ENCODE measurements at places on chromosomes 13 and 19.

DNA sequence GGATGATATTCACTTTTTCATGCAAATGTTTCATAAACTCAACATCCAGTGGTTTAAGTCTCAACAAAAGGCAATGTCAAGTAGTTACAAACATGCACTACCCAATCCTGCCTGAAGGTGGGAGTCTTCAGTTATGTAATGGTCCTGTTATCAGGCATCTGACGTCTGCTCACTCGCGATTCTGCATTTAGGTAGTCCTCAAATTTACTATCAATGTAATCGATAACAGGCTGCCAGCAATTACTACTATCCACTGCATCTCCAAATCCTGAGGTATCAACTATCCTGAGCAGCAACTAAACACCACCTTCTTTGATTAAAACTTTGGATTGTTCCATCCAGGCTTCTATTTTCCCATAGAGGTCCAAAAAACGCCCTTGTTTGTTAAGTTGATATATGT is 51.2 kb downstream of the NLRP12 start:
- peak; percentile 36 for DNase-seq

DNA sequence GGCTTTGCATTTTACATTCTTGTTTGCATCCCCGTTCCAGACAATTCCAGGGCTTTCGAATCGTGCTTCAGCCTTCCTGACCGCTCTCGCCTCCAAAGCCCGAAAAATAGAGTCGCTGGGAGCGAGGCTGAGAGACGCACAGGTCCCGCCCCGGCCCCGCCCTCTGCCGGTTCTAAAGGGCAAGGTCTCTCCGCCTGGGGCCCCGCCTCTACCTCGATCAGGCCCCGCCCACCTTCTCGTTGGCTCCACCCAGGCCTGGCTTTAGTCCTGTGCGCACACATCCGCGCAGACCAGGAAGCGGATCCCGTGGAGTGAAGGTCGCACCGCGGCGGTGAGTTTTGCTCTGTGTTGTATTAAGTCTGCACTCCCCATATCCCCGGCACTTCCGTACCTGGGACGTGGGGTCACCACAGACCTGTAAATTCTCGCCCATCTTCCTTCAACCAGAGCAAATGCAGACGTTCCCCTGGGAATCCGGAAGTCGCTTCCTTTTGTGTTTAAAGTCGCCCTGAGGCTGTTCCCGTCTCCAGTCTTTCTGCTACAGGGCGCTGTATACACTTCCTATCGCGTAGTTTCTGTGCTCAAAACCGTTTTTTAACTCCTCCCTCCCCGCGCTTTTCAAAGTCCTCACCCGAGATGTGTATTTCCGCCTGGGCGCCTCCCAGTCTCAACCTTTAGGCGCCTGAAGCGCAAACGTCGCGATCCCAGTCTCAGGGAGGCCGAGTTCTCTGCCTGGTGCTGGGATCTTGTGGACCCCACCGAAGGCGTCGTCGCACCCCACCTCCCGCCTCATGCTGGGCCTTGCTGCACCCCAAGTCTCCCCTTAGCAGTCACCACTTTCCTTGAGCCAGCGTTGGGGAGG is at the start of gene ZNF701:
ZNF701 (plus strand) TSS at position 288 of the 862 bp plus-strand sequence. CDS start 3,861 bp downstream, outside the sequence.
- DNase-seq = peak; percentile 80

DNA sequence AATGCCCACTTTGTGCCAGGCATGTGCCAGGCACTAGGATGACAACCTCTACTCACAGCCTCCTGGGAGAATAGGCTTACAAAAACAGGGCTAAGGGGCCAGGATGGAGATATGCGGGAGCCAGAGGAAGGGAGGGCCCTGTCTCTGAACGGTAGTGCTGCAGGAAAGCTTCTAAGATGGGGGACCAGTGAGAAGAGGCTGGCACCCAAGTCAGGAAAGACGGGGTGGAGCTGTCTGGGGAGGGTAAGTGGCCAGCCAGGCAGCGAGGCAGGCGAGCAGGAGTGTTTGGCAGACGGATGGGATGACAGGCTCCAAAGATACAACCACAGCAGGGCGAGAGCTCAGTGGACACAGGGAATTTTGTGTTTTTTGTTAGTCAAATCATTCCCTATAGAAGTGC is 44.7 kb upstream of the GPI start:
- DNase-seq = no peak

- DNase-seq = no peak
Measured at GRCh38 chr19:3469638-3470499, 10.5 kb downstream of the SMIM24 start.

DNA sequence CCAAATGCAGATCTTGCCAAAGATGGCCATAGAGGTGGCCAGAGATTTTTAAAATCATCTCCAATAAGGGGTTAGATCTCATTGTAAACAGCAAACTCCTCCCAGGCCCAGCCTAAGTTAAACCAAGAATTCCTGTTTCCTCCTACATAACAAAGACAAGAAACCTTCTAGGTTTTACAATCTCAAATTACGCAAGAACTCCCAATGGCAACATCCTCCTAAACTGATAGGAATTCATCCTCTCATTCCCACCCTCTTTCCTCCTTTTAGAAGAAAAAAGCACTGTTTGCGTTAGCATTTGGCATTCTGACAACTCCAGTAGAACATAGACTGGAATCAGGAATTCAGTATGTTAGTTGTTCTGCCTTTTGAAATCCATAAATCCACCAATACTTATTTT is 14.6 kb downstream of the PROSER1 start:
- DNase-seq = no peak

DNA sequence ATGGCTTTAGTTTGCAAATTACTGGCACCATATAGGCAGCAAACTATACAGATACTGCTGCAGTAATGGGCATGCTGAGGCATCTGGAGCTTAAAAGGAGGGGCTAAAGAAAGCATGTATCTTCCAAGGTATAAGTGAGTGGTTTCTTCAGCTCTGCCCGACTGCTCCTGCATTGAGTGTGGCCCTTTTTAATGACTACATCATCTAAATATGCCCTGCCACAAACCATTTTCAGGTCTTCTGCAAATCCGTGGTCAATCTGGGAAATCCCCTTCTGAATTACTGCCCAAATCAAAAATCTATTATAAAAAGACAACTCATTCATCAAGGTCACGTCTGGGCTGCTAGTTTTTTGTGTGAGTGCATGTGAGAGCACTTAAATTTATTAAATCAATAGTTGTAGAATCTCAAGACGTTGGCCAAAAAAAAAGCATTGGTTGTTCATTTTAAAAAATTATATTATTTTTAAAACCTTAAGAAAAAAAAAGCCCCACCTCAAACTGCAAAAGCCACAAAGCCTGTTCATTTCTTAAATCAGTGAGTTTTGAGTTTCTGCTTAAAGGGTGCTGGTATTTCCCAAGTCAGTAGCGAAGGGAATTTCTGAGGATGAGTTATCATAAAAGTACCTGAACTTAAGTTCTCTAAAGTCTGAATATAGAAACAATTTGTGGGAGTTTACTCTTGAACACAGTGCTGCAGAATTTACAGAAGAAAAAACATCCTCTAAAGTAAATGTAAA is 16.3 kb downstream of the LCP1 start:
- DNase-seq = no peak
